CD4-positive, alpha-beta T cell treated with Interleukin-10 for 1 hour (primary cell): ENCODE measurements at places on chromosomes 3 and 15.

DNA sequence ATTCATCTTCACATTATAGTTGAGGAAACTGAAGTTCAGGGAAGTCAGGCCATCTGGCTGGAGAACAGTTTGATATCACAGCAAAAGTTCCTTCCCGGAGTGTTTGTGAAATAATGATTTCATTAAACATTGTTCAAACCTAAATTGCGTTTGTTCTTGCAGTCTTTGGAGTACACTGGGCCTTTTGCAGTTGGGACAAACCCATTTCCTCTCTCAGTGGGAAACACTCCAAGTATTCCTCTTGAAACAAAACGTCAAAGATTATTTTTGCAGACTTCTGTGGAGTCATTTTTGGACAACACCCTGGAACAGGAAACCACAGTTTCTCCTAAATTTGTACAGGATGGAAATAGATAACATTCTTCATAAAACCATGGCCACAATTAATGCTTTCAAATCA is 287.5 kb downstream of the PTPRG start:
- no peak for DNase-seq

DNA sequence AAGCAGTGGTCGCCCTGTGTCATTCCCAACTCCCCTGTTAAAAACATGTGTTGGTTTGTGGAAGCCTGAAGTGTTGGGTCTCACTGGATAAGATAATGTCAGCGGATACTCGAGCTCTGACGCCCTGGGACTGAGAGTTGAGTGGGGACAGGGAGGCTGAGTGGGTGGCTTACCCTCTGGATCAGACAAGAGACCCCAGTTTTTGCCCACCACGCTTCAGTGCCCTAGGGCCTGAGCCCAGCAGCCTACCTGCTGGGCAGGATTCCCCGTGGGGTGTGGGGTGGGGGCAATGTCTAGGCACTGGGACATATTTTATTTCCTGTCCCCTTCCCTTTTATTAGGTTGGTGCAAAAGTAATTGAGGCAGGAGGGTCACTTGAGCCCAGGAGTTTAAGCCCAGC is 75.0 kb downstream of the SMAD6 start:
- no peak for DNase-seq

DNA sequence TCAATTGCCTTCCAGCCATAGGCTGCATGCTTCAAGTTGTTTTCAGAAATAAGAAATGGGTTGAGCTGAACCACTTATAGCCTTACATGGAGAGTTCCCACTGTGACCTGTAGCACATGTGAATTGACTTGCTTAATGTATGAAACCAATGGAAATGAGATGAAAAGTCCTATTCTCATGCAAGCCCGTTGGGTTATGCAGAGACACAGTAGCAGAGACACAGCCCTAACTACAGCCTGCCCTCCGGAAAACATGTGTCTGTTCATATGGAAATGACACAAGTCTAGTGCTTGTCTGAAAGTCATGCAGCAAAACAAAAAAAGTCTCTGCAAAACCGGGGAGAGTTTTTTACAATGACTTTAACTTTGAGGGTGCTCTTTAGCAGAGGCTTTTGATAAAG is 14.5 kb downstream of the HIGD2B start:
- no peak for DNase-seq

DNA sequence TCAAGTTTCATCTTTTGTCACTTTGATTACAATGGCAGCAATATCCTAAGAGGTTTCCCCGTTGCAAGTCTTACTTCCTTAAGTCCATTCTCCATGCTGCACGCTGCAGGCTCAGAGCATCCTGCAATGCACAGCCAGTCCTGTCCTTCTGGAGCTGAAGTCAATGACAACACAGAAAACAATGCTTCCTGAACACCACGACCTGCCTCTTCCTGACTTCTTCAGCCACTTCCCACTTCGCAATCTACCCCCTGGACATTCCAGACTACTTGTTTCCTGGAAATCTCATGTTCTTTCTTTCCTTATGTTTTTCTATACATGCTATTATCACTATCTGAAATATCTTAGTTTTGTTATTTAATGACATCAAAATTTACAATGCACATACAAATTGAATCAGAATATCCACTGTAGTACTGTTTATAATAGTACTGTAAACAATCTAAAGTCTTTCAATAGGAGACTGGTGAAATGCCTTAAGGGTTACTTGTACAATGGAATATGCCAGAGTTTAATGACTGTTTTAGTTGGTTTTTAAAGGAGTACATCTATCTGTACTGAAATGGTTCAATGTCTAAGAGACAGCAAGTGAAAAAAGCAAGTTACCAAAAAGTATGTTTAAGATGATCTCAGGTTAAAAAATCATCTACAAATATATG is 113.7 kb upstream of the PRTG start:
- DNase-seq = no peak

- no peak for DNase-seq
These were observed 36.1 kb downstream of the GOLGA6A start for GRCh38 chr15:74046275-74046674.

DNA sequence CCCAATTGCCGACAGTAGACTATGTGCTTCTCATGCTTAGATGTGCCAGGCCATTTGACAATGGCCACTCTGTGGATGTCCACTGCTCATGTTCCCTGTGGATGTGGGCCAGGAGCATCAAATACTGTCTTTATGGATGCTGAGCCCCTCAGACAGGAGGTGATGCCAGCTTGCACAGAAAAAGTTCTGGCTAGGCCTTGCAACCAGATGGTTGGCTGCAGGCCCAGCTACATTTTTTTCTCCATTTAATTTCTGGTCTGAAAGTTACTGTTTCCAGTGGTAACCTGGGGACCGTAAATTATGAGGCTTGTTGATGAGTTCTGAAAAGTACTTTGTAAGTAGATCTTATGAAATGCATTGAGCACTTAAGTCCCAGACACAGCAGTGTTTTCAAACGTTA is 228.5 kb downstream of the CHL1 start:
- DNase-seq = no peak
